ENCODE measurements at places on chromosomes 12 and 14.

GRCh38 chr12:68445824-68446223 lies 113.7 kb upstream of the MDM1 start:
- DNase-seq: no peak

- no peak for DNase-seq
Measured at GRCh38 chr12:33248364-33248763, 191.3 kb downstream of the SYT10 start.

DNA sequence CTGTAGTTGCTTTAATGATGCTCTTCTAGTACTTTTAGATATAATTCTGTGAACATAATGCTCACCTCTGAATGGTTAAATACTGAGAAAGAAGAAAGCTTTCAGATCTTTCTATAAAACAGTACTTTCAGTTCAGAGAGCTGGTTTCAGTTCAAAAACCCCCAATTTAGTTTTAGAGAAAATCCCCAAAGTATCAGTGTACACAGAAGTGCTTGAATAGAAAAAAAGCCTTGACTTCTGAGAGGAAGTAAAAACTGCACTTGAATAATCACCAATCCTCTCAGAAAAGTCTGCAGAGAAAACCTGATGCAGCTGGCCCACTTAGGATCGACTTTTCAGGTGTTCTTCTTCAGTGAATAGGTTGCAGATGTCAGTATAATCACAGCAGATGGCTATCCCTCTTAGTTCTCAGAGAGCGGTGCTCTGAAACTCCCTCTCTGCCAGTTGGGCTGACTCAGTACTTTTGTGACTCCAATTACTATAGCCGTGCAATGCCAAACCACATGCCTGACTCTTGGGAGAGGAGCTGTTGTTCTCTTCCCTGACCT lies 616.3 kb downstream of the LRFN5 start:
- DNase-seq: no peak

DNA sequence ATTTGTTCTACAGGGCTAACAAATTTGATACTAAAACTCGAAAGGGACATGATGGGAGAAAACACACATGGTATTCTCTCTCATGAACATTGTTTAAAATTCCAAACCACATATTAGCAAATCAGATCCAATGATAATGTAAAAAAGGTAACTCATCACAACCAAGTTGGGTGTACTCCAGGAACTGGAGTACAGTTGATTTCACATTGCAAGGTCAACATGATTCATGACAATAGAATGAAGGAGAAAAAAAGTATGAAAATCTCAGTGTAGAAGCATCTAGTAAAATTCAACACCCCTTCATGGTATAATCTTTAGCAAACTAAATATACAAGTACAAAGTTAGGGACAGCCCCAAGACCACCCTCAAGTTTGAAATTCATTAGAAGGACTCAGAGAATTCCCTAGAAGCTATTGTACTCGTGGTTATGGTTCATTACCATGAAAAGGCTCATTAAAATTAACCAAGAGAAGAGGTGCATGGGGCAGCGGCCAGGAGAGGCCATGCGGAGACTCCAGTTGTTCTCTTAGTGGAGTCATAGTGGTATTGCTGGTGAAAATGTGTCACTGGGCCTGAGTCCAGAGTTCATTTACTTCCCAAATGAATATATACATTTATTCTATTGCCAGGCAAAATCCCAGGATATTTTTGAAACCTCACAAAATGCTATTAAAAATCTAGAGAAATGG lies 3.1 kb upstream of the CDCA4 start:
- DNase-seq: no peak

- DNase-seq: no peak
Measured at GRCh38 chr14:56821805-56822610, 11.7 kb upstream of the OTX2 start.

DNA sequence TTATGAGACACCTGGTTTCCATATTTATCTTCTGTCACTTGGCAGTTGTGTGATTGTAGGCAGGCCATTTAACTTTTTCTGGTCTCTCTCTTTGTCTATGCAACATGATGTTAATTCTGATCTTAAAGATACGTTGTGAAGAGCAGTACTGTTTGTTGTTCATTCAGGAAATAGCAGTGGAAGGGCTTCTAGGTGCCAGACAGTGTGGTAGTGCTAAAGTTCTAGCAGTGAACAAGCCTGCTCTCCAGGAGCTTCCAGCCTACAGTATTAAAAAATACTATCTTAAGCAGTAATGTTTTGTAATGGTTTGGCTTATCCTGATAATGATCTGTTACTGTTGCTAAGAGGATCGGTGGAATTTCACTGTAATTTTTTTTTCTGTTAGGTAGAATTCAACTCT lies 15.2 kb downstream of the NAA30 start:
- no peak for DNase-seq

- no peak for DNase-seq
Measured at GRCh38 chr12:51536159-51536558, 54.9 kb upstream of the SCN8A start.

- DNase-seq: no peak
Measured at GRCh38 chr12:6766651-6767349, 637 bp downstream of the PTMS start.

GRCh38 chr12:80811957-80812708 lies 95.4 kb downstream of the MYF5 start:
- no peak for DNase-seq

DNA sequence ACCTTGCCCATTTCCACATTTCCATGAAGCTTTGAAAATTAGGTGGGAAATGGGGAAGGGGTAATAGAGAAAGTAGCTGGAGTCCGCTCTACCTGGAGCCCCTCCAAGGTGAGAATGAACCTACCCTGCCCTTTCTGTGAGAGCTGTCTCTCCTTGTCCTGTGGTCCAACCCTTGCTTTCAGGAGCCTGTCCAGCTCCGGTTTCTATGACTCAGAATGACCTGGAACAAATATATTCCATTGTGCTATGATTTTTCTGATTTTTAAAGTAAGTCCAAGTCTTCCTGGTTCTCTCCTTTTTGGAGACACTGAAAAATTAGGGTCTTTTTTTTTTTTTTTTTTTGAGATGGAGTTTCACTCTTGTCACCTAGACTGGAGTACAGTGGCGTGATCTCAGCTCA lies 89.1 kb upstream of the VASH1 start:
- DNase-seq: no peak

DNA sequence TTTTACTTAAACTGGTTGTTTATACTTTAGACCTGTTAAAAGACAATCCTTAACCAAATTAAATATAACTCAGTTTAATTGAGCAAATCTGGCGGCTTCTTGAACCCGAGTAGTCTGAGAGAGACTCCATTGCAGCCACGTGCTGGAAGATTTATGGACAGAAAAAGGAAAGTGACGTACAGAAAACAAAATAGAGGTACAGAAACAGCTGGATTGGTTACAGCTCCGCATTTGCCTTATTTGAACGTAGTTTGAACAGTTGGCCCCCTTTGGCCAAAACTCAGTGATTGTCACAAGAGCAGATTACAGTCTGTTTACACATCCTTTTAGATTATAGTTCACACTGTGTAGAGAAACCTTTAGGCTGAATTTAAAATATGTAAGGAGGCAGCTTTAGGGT lies 155.9 kb downstream of the RAD51B start:
- no peak for DNase-seq

- no peak for DNase-seq
Measured at GRCh38 chr12:25615119-25615518, 62.0 kb upstream of the LMNTD1 start.

GRCh38 chr14:91310606-91311283 lies 66.2 kb upstream of the GPR68 start:
- DNase-seq: no peak

DNA sequence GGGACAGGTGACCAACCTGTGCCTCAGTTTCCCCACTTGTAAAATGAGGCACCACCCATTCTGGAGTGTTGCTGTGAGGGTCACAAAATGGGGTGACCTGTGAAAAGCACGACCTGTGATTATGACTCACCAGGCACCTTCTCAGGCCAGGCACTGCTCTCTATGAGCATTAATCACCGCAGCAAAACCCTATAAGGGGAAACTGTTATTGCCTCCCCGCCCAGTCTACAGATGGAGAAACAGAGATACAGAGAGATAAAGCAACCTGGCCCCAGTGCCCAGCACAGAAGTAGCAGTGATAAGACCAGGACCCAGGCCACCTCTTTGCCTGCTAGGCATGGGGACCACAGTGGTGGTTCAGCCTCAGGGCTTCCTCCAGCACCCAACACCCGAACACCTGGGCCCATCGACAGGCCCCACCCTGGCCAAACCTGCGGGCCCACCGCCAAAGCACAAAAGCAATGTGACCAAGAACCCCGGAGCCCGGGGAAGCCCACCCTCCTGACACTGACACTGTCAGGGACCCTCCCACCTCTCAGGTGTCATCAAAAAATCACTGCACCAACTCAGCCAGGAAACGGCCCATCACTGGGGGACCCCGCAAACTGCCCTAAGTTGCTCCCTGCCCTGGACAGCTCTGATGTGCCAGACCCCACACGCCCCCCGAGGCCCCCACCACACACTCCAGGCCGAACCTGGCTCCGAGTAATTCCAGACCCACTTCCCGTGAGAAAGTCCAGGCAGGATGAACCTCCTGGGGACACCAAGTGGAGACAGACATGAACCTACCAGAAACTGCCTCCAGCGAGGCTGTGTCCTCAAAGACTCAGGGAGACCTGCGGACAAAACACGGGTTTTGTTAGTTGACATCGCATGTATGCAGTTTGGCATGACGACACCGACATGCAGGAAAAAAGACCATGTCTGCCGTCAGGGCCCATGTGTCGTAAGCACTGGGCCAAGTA lies 32.4 kb downstream of the NCOR2 start:
- no peak for DNase-seq

- no peak for DNase-seq
Measured at GRCh38 chr12:116878567-116879508, 2.4 kb downstream of the HRK start.

- no peak for DNase-seq
Measured at GRCh38 chr14:74238974-74239847, at the start of gene VSX2. Gene VSX2, plus strand, starts transcription at chr14:74239449. Its CDS starts 113 bp downstream, at chr14:74239562.

DNA sequence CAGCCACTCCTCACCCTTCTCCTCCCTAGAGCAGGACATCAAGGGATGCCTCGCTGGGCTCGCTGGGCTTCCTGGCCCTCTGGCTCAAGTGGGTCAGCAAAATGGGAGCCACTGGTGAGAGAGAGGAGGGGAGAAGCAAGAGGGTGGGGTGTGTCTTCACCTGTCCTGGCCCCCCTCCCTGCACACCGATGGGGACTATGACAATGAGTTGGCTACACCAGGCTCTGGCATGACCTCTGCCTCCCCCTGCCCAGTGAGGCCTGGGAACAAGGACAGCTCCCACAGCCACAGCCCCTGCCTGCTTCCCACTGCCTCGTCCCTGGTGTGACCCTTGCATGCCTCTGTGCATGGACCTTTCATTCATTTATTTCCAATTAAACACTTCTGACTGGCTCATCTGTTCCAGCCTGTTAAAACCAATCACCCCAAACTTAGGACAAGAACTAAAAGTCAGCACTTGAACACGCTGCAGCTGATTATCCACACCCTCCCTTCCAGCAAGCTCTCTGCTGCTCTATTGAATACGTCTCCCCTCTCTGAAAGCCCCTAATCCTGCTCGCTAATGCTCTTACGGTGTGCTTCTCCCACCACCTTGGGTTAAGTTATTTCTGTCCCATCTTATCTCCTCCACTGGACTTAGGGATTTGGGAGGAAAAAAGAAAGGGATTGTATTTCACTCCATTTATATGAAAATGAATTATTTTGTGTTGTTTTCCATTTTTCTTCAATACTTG lies 5.8 kb upstream of the PPP2R5C start:
- no peak for DNase-seq

- no peak for DNase-seq
Measured at GRCh38 chr12:88868050-88868449, 287.8 kb upstream of the KITLG start.

- DNase-seq: no peak
Measured at GRCh38 chr12:88035907-88036289, 6.7 kb upstream of the C12orf50 start.

GRCh38 chr12:65327207-65328076 lies 49.0 kb downstream of the MSRB3 start:
- no peak for DNase-seq

- no peak for DNase-seq
Measured at GRCh38 chr12:111393700-111394300, 11.9 kb upstream of the SH2B3 start.

DNA sequence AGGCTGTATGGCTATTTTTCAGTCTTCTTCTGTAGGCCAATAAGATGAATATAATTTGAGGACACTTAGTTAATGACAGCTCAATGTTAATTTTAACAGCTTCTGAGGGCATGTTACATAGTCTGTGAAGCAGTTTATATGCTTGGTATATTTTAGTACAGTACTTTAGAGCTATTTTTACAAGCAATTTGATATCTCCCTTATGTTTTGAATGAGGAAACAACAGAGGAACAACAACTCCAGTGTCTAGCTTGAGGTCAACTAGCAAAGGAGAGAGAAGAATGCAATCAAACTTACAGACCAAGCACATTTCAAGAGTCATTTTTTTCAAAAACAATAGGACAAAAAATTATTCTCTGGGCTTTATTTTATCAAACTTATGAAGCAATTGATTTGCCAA lies 469.1 kb upstream of the DCN start:
- DNase-seq: no peak

GRCh38 chr12:53004178-53004577 lies 2.1 kb upstream of the EIF4B start:
- DNase-seq: no peak

GRCh38 chr14:67285876-67286452 lies 44.7 kb downstream of the PALS1 start:
- DNase-seq: no peak

DNA sequence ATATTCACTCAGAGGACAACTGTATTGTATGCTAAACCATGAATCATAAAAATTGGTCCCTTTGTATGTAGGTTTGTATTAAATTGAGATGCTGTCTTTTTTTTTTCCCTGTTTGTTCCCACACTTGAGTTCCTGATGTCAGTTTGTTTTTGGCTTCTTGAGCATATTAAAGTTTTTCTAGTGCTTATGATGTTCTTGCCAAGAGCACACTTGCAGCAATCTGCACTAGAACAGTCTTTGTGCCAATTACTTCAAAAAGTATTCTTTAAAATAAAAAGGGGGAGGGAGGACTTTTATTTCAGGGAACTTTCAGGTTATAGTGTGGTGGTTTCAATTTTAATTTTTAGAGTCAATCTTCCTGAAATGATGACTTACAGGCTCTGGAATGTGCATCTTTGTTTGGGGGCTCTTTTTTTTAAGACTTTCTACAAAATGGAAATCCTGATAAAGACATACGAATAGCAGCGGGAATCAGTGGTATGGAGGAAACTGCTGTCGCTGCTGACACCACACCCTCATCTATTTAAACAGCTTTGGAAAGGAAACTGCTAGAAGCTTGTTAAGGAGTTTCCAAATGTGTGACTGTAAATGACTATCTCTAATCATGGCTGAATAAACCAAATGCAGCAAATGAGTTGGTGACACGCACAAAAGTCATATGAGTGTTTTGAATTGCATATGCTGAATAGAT lies 188.6 kb downstream of the EGLN3 start:
- no peak for DNase-seq

DNA sequence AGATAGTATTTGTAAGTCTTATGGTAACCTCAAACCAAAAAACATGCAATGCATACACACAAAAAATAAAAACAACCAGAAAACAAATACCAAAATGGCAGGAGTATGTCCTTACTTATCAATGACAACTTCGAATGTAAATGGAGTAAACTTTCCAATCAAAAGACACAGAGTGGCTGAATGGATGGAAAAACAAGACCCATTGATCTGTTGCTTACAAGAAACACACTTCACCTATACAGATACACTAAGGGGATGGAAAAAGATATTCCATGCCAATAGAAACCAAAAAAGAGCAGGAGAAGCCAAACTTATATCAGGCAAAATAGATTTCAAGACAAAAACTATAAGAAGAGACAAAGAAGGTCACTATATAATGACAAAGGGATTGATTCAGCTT lies 8.7 kb upstream of the DCAF5 start:
- DNase-seq: no peak

GRCh38 chr14:81031488-81031887 lies 76.1 kb downstream of the TSHR start:
- DNase-seq: no peak

- DNase-seq: no peak
Measured at GRCh38 chr14:79274641-79275291, 936.5 kb downstream of the DIO2 start.

Data from stimulated activated CD8-positive, alpha-beta memory T cell treated with anti-CD3 and anti-CD28 coated beads, Interleukin-15, amount 100 ng/mL, for 4 hours (primary cell).